Stimulated activated CD8-positive, alpha-beta memory T cell treated with anti-CD3 and anti-CD28 coated beads, Interleukin-4, amount 100 ng/mL, for 4 hours (primary cell): ENCODE measurements at places on chromosomes 13 and 19.

GRCh38 chr19:1908364-1908678, 3.1 kb downstream of the ADAT3 start:
- no peak for DNase-seq

DNA sequence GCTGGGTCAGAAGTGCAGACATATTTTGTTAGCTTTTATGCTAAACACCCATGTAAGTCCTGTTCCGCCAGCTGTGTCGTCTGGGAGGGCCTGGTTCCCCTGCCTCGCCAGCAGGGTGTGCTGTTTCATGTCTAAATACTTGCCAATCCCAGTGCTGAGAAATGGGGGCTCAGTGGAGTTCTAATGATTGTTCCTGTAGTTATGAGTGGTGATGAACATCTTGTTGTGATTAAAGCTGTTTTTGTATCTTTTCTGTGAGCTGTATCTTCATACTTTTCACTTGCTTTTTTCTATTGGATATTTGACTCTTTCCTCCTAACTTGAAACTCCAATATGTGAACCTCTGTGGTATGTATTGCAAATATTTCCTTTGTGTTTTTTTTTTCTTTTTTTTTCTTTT, 32.7 kb downstream of the KDM4B start:
- DNase-seq = no peak

GRCh38 chr13:44305917-44306370, 67.7 kb upstream of the SERP2 start:
- no peak for DNase-seq

DNA sequence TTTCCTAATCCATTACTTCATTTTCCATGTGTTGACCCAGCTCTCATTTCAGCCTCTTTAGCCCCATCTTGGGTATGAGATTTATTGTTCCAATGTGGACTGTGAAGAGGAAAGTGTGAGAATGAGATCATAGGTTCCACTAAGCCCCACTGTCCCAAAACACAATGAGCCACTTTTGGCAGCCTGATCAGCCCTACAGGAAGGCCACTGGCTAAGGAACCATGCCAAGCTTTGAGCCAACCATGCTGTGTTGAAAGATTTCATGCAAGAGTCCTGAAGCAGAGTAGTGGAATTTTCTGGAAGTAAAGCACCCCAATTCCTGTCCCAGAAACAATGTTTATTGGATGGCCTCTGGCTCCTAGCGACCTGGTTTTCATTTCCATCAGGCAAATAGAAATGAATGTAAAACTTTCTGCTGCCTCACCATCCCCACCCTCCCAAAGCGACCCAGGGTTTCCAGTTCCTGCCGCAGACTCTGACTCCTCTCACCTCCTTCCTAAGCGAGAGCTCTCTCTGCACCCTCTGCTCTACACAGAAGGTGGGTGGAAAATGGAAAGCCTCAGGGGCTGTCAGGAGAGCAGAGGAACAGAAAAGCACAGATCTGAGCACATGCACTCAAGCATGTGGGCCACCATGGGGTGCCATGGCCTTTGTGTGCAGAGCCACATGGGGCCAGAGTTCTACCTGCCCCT, 73.1 kb downstream of the KCTD12 start:
- DNase-seq = no peak

DNA sequence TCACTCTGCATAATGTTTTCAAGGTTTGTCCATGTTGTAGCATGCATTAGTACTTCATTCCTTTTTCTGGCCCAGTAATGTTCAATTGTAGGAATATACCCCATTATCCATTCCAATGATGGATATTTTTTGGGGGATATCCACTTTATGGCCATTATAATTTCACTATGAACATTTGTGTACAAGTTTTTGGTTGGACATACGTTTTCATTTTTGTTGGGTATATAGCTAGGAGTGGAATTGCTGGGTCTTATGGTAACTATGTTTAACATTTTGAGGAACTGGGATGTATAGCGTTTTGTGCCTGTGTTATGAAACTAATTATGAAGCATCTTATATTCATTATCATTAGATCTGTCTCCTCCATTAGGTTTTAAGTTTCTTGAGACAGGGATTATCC, 191.6 kb downstream of the TM9SF2 start:
- no peak for DNase-seq

DNA sequence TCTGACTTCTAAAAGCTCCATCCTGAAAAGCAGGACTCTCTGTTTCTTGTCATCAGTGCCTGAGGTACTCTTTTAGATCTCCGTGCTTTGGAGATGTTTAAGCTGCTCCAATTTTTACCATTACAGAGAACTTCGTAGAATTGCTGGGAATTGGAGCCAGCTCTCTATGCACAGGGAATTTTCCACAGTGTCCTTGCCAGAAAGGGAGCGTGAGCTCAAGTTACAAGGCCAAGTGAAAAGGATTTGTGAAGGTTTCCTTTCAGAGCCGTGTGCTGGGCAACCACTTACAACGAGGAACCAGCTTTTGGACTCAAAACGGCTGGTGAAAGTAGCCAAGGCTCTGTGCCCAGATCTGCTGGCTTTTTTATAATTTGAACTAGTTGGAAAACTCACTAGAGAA, 82.6 kb downstream of the NUFIP1 start:
- DNase-seq = no peak

- no peak for DNase-seq
These were observed 9.9 kb downstream of the LMTK3 start for GRCh38 chr19:48501494-48502349.

DNA sequence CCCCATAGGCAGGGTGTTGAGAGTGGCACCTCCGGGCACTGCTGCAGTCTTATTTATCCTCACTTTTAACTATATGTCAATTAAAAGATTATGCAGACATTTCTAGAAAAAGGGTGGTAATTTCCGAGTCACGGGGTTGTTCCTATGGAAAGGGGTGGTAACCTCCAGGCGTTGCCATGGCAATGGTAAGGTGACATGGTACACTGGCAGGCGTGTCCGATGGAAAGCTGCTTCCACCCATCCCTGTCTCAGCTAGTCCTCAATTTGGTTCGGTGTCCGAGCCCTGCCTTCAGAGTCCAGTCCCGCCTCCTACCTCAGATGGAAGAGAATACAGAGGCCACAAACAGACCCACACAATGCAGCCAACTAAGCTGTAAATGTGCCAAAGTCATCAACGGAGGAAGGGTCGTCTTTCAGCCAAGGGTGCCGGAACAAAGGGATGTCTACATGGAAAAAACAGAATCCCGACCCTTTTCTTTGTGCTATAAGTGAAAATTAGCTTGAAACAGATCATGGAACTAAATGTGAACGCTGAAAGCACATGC, 72.6 kb upstream of the C13orf46 start:
- DNase-seq = no peak

- DNase-seq = no peak
These were observed 108.6 kb downstream of the AKAP11 start for GRCh38 chr13:42380420-42381164.

- DNase-seq = no peak
These were observed 33.7 kb upstream of the TPM4 start for GRCh38 chr19:16042533-16043085.

DNA sequence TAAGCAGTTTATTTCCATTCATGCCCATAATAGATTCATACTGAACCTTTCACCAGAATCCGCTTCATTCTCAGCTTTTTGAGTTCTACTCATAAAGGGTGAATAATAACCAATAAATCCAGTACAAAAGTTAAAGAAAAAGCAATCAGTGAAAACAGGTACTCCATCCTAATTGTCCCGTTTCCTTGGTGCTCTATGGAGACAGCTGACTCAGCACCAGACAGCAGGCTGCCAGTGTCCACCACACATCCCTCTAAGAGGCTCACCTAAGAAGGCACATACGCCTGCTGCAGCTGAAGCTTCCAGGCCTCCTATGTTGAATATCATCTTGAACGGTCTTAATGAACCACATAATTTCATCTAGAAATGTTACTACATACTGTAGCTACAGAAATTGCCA, 27.3 kb downstream of the MYO16 start:
- no peak for DNase-seq

DNA sequence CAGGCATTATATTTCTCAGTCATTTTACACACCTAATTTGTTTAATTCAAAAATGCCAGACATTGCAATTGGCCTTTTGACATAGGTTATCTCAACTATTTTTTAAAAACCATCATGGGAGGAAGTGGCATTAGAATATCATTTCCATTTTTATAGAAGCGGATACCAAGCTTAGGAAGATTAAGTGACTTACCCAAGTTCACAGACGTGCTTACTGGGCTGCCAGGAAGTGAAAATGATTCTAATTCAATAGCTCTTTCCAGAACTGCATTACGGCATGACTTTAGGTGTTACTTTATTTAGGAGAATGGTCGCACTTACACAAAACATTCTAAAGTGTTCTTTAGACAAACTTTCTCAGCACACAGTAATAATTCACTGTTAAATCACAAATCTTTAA, 231.9 kb downstream of the KLF12 start:
- DNase-seq = no peak

GRCh38 chr19:22526661-22527272, 104.6 kb upstream of the ZNF98 start:
- DNase-seq = no peak

- DNase-seq = no peak
These were observed 820.2 kb downstream of the GPC5 start for GRCh38 chr13:92218615-92219014.

DNA sequence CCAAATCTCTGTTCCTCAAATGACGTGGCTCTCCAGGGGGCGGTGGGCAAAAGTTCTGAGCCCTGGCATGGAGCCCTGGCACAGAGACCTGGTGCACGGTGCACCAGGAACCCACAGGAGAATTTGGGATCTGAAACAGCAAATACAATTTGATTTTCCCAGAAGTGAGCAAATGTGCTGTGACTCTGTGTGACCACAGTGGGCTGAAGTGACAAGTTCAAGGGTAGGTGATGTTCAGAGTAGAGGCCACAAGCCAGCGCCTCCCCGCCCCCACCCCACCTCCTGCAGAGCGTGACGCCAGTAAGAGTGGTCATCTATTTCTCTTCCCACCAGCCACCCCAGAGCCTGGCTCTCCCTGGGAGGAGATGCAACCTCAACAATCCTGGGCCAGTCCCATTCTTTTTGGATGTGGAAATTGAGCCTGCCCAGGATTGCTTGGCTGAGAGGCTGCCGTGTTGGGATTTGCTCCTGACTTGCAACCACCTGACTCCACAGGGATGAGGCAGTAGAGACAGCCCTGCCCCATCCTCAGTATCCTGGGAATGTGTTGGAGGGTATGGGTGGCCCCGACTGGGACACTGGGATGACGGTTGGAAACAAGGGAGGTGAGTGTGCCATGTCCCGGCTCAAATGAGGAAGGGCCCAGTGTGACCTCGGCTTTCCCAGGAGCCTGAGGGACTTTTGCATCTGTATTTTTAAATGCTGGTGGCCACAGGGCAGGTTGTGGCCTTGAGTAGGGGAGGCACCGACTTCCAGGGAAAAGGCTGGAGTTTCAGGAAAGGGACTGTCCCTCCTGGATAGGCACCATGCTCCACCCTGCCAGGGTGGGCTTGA, 11.1 kb upstream of the BCL3 start:
- DNase-seq = no peak

DNA sequence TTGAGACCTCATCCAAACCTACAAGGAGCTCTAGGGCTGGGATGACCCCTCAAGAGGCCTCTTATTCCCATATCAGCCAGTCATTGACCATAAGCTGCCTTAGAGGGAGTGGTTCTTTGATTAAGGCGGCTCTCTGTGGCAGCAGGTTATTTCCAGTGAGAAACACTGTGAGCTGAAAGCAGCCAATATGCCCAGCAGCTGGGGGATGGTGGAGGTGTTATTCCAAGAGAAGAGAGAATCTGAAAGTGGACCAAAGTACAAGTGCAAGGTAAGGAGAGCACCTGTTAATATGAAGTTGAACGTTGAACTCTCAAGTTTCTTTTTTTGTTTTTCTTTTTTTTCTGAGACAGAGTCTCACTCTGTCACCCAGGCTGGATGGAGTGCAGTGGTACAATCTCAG, 20.2 kb upstream of the FNDC3A start:
- DNase-seq = no peak

GRCh38 chr13:93561576-93562225, 335.1 kb downstream of the GPC6 start:
- no peak for DNase-seq

DNA sequence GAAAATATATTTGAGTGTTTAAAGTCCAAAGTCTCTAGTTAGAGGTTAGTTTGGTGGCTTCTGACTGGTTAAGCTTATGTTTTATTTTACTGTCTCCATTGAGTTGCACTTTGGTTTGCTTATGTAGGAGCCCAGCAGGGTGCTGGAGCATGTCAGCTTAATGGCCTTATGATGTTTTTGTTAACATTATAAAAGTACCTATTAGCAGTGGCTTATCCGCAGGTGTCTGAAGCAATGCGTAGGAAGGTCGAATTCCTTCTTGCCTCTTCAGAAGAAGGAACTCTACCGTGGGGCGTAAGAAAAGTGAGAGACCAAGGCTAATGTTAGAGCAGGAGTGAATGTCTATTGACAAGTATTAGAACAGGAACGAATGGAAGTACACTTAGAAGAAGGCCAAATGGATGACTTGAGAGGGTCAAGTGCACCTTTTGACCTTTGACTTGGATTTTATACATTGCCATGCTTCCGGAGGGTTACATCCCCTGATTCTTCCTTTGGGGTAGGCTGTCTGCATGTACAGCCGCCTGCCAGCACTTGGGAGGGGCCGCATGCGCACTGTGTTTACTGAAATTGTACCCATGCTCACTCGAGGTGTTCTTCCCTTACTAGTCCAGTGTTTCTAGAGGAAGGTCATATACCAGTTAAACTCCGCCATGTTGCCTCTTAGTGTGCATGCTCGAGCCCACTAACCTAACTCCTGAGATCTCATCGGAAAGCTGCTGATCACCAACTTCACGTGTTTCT, 793.9 kb upstream of the PCDH9 start:
- DNase-seq = no peak

DNA sequence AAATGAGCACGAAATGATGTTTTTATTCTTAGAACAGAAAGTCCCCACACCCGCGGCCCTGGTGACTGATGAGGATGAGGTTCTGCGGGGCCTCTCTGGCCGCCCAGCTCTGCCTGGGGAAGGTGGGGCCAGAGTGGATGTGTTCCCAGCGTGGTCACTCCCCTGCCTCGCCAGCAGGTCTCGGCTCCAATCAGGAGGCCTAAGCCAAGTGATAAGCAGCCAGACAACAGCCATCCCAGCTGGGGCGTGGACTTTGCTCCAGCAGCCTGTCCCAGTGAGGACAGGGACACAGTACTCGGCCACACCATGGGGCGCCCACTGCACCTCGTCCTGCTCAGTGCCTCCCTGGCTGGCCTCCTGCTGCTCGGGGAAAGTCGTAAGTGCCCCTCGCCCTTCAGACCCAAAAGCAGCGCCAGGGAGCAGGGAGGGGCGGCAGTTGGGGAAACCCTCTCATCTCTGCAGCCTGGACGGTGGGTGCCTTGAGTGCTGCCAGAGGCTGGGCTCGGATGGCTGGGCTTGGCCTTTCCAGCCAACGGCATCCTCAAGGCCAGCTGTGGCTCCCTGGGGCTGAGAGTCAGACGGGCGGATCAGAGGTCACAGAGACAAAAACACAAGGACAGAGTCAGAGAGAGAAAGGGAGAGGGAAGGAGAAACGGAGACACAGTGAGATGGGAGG, at the start of gene F10:
Gene F10 (plus strand): TSS at position 250 of the 676 bp plus-strand sequence. CDS start 57 bp downstream, at position 307.
- DNase-seq = no peak

GRCh38 chr19:19064098-19064722, 416 bp downstream of the SLC25A42 start:
- no peak for DNase-seq

- DNase-seq = no peak
These were observed 467.2 kb upstream of the ARGLU1 start for GRCh38 chr13:107035186-107035585.

GRCh38 chr13:78398743-78399410, 204.5 kb downstream of the POU4F1 start:
- no peak for DNase-seq
